ENCODE measurements at places on chromosomes 16 and 17.
A peak's percentile ranks its signal among the peaks of the same experiment; 100 is the strongest.

- no peak for DNase-seq
Observed at GRCh38 chr16:3076577-3076976, 11.1 kb downstream of the IL32 start.

GRCh38 chr17:49915670-49916069 is 53.3 kb upstream of the DLX4 start:
- DNase-seq, result no peak

- DNase-seq, result peak; percentile 34
Observed at GRCh38 chr16:15055141-15056053, 477 bp downstream of the NTAN1 start.

DNA sequence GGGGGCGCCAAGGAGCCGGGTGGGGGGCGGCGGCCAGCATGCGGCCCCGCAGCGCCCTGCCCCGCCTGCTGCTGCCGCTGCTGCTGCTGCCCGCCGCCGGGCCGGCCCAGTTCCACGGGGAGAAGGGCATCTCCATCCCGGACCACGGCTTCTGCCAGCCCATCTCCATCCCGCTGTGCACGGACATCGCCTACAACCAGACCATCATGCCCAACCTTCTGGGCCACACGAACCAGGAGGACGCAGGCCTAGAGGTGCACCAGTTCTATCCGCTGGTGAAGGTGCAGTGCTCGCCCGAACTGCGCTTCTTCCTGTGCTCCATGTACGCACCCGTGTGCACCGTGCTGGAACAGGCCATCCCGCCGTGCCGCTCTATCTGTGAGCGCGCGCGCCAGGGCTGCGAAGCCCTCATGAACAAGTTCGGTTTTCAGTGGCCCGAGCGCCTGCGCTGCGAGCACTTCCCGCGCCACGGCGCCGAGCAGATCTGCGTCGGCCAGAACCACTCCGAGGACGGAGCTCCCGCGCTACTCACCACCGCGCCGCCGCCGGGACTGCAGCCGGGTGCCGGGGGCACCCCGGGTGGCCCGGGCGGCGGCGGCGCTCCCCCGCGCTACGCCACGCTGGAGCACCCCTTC is 484 bp downstream of the FZD2 start:
- DNase-seq, result peak; percentile 66

DNA sequence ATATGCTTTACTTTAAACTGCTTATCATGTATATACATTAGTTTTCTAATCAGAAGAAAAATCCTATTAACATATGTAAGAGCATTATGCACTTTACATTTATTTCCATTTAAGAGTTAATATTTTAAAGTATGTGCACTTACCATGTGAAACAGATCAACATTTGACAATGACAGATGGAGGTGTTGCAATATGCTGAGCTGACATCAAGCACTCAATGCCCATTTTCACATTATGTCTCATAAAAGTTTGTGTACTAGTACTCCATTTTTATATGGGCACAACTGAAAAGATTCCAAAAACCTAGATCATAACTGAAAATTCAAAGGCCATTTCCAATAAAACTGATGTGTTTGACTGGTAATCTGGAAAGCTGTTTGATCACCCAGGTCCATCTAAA is 420.9 kb upstream of the SOX9 start:
- no peak for DNase-seq

GRCh38 chr16:75148311-75149195 is at the start of gene ZFP1:
Gene ZFP1, plus strand, starts transcription at chr16:75148524. Its CDS starts 4,428 bp downstream, at chr16:75152952.
- peak; percentile 86 for DNase-seq

DNA sequence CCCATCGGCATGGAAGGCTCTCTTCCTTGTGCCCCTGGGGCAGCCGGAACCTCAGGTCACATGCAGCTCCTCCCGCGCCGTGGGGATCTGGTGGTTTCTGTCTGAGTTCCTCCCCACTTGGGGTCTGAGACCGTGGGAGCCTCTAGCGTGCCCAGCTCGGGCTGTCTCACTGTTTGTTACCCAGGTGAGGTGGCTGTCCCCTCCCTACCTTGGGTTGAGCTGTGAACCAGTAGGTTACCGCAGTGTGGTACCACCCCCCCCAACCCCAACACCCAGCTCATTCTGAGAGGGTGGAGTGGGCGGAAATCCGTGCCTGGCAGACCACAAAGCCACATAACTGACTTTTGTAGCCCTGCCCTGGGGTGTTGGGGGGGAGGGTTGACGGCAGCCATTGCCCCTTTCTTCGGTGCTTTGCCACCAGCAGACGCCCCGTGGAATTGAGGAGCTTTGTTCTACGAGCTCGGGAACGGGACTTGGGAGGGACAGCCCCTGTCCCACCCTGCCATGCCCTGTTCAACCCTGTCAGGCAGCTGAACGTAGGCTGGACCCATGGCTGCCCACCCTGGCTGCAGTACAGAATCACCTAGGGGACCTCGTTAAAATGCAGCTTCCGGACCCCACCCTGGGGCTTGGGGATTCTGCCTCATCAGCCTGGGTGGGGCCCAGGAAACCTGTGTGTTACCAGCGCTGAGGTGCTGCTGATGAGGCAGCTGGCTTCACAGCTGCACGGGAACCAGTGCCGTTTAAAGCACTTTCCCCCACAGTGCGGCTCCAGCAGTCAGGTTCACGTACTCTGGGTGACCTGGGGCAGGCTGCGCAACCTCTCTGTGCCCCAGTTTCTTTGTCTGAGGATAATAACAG is 18.5 kb downstream of the RAP1GAP2 start:
- DNase-seq, result no peak

DNA sequence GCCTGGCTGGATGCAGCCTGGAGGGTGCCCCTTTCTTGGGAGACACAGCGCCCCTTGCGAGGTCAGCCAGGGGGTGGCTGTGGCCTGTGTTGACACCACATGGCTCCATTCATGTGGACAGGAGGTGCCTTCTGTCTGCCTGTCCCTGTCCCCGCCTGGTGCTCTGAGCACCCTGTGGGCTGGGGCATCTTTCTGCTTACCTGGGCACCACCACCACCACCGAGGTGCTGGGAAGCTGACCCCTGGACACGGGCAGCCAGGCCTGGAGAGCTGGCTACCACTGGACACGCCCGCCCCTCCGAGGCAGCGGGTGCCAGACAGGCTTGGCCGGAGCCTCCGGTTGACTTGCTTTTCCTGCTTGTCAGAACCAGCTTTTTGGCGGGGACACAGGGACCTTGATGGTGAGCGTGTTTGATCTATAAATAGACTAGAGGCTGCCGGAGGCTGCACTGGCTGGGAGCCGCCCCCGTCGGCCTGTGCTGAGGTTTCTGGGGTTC is 121.3 kb upstream of the GSE1 start:
- DNase-seq, result peak; percentile 54

DNA sequence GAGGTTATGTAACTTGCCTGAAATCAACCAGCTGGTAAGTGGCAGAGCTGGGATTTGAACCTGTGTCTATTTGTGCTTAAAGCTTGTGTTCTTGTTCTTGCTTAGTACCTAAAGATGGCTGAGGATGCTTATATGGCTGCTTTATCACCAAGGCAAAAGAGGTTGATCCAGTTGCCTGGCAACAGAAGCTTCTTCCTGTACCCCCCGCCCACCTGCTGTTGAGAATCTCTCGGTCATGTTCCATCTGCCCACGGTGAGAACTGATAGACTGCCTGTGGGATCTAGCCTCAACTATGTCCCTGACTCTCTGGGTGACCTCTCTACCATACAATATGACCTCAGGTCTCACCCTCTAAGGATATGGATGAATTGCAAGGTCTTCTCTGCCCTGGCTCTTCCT is 60.7 kb downstream of the ABCC6 start:
- DNase-seq, result no peak

DNA sequence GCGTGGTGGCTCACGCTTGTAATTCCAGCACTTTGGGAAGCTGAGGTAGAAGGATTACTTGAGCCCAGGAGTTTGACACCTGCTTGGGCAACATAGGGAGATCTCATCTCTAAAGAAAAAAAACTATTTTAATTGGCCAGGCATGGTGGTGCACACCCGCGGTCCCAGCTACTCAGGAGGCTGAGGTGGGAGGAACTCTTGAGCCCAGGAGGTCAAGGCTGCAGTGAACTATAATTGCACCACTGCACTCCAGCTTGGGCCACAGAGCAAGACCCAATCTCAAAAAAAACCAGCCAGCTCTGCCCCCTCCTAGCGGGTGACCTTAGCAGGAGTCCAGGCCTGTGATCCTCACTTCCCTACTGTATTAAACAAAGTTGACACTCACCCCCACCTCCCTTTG is 5.9 kb upstream of the HS3ST6 start:
- no peak for DNase-seq

DNA sequence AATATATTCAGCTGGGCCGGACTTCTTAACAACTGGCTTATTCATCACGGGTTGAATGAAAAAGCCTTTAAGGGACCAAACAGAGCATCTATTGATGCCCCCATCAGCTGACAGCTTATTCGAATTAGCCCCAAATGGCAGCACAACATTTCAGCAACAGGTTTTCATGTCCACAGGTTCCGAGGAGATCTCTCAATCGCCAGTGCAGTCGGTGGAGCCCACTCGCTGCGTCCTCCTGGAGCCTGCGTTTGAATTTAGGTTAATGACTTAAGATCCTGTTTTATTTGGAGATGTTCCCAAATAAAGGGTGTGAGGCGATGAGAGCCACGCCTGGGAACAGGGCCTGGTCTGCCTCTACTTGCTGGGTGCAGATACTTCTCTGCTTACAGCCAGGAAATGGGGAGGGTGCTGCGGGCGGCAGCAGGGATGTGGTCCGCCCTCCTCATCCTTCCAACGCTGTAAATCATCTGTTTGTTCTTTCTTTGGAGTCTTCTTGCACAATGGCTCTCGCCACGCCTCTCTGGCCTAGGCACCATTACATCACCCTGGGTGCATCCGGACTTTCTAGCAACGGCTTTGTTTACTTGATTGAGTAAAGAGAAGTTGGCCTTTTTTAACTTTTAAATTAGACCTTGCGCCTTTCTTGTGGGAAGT is 22.6 kb downstream of the NDE1 start:
- peak; percentile 99 for DNase-seq

DNA sequence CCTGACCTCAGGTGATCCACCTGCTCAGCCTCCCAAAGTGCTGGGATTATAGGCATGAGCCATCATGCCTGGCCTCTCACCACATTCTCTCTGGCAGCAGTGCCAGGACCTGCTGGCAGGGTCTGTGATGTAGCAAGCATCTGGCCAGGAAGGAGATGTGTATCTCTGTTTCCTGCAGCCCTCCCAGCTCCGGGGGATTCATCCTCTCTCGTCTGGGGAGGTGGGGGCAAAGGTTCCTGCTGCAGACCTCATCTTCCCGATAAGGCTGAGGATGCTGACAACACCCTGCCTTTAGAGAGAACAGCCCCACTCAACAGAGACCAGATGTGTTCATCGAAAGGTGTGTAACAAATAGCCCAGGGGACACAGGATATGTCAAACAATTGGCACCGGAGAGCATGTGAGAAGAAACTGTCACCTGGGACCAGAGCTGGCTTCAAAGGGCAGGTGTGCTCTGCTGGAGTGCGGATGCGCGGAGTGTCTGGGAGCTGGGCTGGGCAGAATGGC is 54.8 kb upstream of the SEC14L1 start:
- no peak for DNase-seq

DNA sequence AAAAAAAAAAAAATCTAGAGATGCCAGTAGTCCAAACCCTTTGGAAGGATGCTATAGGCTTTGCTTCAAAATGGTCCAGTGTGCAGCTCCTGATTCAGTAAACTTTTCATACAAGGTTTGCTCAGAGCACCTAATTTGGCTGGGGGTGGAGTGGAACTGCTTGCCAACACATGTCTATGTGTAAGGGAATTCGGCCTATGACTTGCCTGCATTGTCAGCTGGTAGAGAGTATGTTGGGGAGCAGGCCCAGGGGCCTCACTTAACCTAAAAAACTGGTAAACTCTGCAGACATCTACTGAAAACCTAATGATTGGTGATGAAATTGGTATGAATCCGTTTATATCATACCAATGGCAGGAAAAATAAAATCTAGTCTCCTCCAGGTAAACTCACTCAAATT is 1.5 kb upstream of the MFSD6L start:
- DNase-seq, result no peak

DNA sequence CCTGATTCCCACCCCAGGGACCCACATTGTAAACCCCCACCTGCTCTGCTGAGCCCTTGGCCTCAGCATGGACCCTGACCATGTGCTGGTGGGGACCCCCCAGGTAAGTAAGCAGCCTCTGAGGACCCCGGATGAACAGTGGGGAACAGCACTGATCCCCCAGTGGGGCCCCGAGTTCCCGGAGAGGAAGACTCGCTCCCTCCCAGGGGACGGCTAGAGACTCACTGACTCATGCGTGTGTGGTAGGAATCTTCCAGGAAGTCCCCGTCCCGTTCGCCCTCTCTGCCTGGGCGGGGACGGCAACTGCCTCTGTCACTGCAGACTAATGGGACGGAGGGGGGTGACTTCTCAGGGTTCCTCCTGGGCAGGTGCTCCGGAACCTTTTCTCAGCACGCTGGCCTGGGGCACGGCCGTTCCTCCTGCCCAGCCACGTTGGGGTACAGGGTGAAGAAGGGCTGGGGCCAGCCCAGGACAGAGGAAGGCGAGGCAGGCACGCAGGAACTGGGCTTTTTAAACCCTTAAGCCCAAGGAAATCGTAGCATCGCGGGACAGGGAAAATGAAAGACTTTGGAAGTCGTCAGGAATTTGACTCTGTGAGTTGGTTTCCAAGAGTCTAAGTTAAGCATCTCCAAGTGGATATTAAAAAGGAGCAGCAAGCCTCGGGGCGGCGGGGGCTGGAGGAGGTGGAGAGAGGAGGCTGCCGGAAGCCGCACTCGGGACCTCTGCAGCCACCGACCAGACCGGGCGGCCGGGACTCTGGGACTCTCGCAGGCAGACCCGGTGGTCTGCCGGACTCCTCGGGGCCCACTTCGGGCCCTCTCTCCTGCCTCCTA is 178.7 kb downstream of the SEC14L1 start:
- peak; percentile 90 for DNase-seq

GRCh38 chr16:66480265-66481080 is 53.4 kb downstream of the BEAN1 start:
- no peak for DNase-seq

DNA sequence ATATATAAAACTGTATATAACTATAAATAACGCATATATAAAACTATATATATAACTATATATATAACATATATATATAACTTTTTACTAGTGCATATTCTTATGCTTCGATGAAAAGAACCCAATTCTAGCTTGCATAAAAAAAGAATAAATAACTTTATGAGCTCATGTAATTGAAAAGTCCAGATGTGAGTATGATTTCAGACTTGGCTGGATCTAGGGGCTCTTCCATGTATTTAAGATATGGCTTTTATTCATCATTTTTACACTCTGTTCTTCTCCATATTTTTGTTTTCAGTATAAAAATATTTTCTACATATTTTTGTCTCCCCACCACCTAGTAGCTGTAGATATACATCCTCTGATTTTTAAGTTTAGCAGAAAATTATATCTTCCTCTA is 417.5 kb downstream of the CDH11 start:
- no peak for DNase-seq

DNA sequence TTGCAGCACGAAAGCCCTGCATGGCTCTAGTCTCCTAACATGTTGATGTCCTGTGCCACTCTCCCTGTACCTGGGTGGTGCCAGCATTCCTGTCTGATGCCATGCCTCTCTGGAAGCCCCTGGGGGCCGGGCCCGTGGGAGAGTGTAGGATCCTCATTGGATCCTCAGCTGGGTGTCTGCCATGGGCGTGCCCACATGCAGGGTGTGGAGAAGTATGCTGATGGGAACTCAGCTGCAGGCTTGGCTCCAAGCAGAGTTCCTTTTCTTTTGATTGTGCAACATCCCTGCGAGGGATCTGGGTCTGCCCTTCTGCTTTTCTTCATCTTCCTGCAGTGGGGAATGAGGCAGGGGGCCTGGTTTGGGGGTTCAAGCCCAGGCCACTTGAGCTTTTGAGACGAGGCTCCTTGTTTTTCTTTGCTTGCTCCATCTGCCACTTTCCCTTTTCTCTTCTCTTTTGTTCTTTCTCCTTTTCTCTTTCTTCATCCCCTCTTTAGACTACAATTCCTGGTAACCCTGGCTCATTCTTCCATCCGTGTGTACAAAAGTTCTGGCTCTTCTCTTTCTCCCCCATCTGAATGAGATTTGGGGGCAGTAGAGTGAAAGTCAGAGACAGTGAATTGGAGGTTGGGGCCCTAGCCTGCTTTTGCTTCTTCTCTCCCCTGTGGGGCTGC is 32.9 kb downstream of the KSR1 start:
- peak; percentile 86 for DNase-seq
